AG04449 (cell line): ENCODE measurements at places on chromosomes 12 and 14.

DNA sequence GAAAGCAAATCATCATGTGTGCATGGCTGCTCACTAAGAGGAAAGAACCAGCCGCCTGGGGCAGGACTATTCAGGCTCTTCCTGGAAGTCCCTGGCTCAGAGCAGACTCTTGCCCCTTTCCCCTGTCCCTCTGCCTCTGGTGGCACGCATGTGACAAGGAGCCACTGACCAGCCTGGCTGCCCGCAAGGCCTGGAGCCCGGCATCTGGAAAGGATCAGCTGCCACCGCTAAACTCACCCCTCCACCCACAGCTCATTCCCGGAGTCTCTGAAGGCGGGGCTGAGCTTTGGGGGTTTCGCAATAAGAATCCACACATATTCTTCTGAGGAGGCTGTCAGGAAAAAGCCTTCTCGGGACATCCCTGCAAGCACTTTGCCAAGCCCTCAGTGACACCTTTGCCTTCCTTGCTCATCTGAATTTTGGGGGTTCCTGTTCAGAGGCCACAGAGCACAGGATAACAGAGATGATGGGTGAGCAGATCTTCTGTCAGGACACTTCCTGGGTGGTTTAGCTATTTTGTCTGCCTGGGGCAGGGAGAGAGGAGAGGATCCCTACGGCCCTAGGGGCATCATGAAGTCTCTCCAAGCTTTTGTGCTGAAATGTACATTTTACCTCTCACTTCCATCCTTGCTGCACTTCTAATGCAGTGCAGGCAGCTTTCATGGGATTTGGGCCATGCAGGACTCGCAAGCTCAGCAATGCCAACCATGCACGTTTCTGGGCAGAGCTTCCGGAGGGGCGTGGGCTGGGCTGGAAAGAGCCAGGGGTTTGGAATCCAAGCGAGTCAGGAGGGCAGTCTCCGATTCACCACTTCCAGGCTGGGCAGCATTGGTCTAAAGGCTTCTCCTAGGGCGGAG, 124.8 kb upstream of the MAP1LC3B2 start:
- peak; percentile 67 for DNase-seq

DNA sequence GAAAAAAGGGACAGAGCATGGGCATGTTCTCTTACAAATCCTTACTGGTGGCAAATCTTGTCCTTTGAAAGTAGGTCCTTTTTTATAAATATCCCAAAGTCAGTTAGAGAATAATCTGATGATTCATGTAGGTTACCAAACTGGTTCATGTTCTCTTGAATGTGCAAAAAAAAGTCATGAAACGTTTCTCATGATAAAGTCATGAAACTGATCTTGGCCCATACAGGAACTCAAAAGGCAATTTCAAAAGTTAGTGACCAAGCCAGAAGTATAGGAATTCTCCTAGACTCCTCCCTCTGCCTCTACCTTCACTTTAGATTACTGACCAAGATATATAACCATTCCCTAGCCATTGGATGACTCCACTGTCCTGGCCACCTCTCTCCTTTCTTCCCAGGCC, 27.3 kb upstream of the SPTSSA start:
- DNase-seq, result no peak

DNA sequence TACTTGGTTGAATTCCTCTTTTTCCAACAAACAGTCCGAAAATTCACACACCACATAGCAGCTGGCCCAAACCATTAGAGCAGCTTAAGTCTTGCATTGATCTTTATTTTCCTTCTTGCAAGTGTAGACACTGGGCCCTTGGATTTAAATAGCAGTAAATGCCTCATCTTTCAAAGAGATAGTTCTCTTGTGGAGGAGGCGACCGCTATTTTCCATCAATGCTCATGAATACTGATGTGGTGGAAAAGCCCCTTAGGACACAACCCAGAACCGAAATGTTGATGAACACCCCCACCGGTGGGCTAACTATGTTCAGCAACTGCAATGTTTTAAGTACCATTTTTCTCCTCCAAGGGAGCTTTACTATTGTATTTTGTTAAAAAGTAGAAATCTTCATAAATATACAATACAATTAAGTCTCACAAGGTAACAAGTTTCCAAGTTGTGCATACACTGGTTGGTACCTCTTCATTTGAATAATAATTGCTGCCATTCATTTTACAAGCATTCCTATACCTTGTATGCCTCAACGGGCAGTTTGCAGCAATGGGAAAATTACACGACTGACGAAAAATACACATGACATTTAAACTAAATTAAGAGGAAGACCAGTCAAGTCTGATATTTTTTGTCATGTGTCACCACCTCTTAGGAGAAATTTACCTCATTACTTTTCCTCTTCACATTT, 18.0 kb downstream of the NIN start:
- no peak for DNase-seq

GRCh38 chr12:106113824-106114446, 24.8 kb downstream of the NUAK1 start:
- no peak for DNase-seq

DNA sequence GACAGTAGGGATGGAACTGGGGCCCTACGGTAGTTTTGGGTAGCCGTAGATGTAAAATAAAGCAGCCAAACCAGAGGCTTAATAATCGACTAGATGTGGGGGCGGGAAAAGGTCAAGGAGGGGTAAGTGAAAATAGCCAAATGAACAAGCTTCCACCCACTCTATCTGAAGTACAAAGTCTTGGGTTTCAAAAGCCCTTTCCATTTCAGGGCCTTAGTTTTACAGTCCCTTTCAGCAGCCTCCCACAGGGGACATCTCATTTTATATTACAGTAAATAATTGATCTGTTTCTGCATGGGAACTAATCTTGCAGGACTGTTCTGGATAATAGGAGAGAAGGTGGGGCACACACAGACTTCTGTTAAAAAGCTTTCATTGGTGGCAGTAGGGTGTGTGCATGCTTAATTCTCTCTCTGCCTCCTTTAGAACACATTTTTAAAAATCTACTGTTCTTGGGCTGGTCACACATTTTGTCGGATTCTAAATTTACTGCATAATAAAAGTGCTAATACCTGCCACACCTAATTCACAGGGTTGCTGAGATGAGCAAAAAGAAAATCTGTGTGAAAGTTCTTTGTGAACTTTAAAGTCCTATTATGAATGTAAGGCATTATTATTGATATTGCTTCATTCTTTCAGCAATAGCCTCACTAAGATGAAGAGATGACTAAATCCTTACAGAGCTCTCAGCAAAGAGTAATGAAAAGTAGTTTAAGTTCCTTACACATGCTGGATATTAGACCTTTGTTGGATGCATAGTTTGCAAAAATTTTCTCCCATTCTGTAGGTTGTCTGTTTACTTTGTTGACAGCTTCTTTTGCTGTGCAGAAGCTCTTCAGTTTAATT, 104.6 kb downstream of the ITPR2 start:
- DNase-seq, result no peak
